ENCODE measurements at places on chromosomes 2 and 18.

DNA sequence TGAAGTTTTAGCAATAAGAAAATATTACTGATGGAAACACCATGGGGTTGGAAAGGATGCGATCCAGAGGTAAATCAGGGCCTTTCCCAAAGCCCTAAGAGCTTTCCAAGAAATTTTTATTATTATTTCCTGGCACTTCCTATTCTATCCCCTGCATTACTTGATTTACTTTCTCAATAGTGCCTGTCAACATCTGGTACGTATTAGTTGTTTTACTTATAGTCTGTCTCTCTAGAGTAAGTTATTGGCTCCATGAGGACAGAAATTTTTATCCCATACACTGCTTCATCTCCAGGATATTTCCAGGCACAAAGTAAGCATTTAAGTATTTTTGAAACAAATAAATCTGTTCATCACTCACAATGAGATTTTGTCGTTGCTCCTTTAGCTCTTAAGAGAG, 18.1 kb downstream of the PPP4R1 start:
- peak; percentile 60 for DNase-seq

GRCh38 chr2:159677654-159678053, 34.7 kb upstream of the MARCHF7 start:
- DNase-seq, result no peak

DNA sequence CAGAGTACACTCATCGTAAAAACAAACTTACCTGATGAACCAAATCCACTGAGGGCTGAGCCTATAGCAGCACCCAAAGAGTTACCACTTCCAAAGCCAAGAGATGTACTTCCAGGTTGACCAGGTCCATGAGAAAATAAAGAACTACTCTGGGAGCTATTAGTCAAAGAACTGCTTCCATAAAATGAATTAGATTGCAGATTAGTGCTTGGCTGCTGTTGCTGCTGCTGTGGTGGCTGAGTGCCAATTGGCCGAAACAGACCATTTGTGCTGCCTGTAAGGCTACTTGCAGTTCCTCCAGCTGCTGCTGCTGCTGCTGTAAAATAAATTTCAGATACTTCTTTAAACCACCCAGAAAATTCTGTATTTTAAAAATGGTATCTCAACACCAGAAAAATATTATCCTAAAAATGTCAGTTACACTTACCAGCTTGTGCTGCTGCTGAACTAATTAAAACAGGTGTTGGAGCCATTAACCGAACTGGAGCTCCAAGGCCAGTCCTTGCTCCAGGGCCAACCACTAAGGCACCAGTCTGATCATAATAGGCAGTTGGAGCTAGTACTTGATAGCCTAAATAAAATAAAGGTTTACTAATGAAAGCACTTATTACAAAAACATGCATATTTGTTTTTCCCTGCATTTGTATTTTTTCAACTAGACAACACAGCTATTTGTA, 58.1 kb upstream of the SDC1 start:
- no peak for DNase-seq

DNA sequence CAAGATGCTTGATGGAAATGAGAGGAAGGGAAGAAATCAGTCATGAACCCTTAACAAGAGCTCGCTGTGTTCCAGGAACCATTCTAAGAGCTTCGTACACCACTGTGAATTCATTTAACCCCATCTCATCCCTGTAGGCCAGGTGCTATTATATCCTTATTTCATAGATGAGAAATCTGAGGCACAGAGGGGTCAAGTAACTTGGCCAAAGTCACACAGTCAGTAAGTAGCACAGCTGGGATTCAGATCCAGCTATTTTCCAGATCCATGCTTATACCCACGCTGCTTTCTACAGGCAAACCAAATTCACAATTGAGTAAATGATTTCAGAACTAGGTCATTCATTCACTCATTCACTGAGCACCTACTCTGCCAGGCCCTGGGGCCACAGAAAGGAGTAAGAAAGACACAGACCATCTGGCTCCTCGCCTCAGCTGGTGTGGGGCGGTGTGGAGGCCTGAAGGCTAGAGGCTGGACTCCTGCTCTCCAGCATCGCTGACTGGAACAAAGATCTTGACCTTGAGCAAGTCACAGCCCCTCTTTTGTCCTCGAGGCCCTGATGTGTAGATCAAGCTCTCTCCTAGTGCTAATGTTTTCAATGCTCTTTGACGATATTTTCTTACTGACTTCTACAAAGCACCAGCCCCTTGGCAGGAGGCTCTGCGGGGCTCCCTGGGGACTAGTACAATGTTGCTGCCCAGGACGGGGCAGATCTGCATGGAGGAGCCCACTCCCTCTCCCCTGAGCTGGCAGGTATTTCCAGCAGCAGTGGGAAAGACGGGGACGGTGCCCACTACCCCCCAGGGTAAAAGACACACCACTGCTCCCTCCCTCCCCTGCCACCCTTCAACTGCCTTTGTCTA, 26.5 kb downstream of the STEAP3 start:
- DNase-seq, result no peak

DNA sequence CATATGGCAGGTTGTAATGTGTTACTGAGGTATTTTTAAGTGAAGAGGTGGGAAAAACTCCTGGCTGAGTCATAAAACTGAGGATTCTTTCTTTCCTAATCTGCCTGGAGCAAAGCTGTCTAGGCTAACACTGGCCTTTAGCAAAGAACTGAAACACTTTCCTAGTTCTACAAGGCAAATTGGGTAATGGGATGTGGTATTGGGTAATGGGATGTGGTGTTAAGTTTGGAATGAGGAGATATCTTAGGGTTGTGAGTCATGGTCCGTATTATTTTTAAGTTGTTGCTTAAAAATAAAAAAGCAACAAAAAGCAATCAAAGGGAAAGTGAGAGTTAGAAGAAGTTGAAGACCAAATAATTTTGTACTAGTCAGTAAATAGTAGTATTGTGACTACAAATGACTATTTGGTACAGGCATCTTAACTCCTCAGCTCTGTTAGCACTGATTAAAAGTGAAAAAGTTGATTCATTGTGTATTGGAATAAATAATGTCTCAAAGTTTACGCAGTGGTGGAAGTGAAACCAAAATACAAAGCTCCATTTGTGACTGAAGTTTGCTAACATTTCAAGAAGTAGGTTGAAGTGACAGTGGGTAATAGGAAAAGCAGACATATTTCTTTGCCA, 216.8 kb downstream of the CAMKMT start:
- DNase-seq, result peak; percentile 3
